ENCODE measurements at places on chromosomes 13 and 19.

DNA sequence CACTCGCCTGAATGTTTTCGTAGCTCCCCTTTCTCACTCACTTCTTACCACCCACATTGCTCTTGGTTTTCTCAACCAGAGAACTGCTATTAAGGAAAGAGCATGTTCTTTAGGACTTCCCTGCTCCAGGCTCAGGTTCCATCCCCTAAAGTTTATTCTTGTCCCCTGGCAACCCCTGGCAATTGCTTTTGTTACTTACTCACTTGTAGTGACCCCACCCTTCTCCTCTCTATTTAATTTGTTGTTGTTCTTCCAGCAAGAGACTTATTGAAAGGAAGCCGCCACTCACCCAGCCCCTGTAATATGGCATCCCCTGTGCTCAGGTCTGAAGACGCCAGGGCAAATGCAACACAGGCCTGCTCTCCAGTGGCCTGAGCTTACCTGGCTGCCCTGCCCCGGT is 233.7 kb upstream of the SOX21 start:
- no peaks in the 10 kb centered on the region for H3K27me3 ChIP-seq
- DNase-seq: no peak
- H3K4me3 ChIP-seq: no peak overlapping the region
- no peaks in the 10 kb centered on the region for H3K36me3 ChIP-seq
- peaks cover 26% of the 10 kb centered on the region for H3K4me1 ChIP-seq

GRCh38 chr13:77836423-77836822 is 82.2 kb downstream of the EDNRB start:
- no peak overlapping the region for H3K4me3 ChIP-seq
- no peaks in the 10 kb centered on the region for H3K36me3 ChIP-seq
- peaks cover 8% of the 10 kb centered on the region for H3K4me1 ChIP-seq
- no peaks in the 10 kb centered on the region for H3K27me3 ChIP-seq
- no peak overlapping the region for H3K27ac ChIP-seq

GRCh38 chr19:47699360-47699917 is 13.8 kb upstream of the EHD2 start:
- H3K4me1 ChIP-seq: no peaks in the 10 kb centered on the region
- no peaks in the 10 kb centered on the region for H3K27me3 ChIP-seq
- peaks cover 26% of the 10 kb centered on the region for H3K36me3 ChIP-seq
- no peak overlapping the region for H3K27ac ChIP-seq

DNA sequence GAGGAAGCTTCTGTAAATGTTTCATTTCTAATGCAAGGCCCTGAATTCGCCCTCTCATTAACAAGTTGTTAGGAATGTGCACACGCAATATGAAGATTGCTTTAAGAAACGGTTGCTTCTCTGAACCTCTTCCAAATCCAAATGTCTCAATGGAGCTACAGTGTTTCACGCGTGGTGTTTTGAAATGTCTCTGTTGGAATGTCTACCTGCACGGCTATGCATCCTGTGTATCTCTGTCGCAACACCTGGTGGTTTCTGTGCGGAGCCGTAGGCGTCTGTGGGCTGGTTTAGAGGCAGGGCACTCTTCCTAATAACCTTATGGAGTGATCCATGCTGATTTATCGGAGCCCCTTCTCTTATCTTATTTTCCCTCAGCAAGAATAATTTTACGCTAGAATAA is 1584.2 kb upstream of the SLC10A2 start:
- no peak for DNase-seq
- H3K36me3 ChIP-seq: no peaks in the 10 kb centered on the region
- H3K4me1 ChIP-seq: no peaks in the 10 kb centered on the region
- no peaks in the 10 kb centered on the region for H3K27me3 ChIP-seq
- no peak overlapping the region for H3K27ac ChIP-seq
